ENCODE measurements at places on chromosomes 6 and 20.

GRCh38 chr20:45925821-45926506 lies 8.5 kb upstream of the PCIF1 start:
- no peak for DNase-seq

DNA sequence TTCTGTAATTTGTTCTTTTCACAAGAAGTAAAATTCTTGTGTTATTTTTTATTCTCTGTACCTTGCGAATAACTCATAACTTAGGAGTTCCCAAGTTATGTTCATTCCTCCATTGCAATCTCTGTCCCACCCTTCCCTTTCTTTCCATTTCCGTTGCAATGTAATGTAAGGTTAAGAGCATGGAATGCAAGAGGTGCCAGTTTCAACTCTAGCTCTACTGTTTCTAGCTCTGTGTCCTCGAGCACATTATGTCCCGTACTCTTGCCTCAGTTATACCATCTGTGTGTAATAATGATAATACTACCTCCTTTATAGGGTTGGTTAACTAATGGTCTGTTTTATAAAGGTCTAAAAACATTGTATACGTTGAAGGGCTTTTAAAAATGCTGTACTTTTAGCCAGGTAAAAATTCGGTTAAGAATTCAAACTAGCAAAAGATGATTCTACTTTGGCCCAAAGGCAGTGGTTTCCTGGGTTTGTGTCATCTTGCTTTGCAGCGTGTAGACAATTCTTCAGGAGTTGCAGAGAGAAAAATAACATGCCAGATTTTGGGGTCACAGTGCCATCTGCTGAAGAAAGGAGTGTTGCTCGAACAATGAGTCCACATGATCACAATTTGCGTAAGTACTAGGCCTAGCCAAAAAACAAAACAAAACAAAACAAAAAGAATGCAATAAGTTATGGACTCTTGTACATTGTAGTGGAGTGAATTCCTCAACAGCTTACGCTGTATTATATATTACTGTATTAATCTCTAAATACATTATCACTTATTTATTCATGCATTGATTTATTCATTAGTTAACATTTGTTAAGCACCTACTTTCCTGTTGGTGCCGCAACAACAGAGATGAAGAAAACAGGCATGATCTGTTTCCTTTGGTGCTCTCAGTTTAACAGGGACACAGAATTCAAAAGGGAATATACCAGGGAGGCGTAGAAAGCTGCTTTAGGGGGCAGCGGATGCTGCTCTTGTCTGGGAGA lies 10.0 kb upstream of the PFDN4 start:
- peak; percentile 49 for DNase-seq

DNA sequence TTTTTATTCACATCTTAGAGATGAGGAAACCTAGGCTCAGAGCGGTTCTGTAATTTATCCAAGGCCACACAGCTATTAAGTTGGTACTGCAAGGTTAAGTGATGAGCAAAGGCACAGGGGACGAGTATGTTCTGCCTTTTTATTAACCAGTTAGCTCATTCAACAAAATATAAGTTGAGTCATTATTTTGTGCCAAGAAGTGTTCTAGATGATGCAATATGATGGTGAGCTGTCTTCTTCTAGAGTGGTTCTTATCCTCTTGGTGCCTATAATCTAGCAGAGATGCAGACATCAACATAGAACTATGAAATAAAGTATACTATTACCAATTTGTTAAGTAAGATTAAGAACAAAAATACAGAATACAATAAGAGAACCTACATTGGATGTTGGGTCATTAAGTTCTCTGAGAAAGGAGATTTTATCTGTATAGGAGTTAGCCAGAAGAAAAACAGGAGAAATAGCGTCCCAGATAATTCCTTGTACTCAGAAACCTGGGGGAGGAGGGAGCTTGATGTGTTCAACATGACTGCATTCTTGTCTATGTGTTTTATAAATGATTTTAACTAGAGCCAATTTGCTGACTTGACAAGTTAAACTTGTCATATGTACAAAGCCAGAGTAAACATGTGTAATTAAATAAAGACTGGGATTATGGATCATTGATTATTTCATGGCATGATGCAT lies 122.3 kb downstream of the TBXT start:
- peak; percentile 34 for DNase-seq

GRCh38 chr6:140083375-140083774 lies 708.9 kb upstream of the CITED2 start:
- no peak for DNase-seq

DNA sequence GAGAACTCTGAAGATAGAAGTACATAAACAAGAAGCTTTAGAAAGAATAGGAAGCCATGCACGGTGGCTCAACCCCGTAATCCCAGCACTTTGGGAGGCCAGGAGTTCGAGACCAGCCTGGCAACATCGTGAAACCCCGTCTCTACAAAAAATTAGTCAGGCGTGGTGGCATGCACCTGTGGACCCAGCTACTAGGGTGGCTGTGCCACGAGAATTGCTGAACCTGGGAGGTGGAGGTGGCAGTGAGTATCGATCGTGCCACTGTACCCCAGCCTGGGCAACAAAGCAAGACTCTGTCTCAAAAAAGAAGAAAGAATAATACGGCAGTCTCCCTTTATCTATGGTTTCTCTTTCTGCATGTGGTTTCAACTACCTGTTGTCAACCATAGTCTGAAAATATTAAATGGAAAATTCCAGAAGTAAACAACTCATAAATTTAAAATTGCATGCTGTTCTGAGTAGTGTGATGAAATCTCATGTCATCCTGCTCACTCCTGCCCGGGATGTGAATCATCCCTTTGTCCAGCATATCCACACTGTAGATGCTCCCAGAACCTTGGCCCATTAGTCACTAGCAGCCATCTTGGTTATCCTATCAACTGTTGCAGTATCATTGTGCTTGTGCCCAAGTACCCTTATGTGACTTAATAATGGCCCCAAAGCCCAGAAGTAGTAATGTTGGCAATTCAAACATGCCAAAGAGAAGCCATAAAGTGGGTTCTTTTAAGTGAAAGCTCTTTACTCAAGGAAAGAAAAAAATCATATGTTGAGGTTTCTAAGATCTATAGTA lies 22.1 kb downstream of the DEK start:
- DNase-seq: peak; percentile 94

DNA sequence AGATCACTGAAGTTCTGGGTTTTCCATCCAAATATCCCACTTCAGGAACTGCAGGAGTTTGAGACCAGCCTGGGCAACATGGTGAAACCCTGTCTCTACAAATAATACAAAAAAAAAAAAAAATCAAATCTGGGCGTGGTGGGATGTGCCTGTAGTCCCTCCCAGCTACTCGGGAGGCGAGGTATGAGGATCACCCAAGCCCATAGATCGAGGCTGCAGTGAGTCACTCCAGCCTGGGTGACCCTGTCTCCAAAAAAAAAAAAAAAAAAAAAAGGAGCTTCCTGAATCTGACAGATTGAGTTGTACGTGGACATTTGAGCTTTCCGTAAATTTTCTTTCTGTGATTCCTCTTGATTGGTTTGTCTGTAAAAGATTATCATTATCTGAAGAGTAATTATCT lies 55.6 kb downstream of the TULP4 start:
- DNase-seq: no peak

GRCh38 chr6:57104336-57104735 lies 14.3 kb downstream of the ZNF451 start:
- DNase-seq: no peak

GRCh38 chr20:13166437-13166836 lies 54.6 kb upstream of the ISM1 start:
- no peak for DNase-seq

DNA sequence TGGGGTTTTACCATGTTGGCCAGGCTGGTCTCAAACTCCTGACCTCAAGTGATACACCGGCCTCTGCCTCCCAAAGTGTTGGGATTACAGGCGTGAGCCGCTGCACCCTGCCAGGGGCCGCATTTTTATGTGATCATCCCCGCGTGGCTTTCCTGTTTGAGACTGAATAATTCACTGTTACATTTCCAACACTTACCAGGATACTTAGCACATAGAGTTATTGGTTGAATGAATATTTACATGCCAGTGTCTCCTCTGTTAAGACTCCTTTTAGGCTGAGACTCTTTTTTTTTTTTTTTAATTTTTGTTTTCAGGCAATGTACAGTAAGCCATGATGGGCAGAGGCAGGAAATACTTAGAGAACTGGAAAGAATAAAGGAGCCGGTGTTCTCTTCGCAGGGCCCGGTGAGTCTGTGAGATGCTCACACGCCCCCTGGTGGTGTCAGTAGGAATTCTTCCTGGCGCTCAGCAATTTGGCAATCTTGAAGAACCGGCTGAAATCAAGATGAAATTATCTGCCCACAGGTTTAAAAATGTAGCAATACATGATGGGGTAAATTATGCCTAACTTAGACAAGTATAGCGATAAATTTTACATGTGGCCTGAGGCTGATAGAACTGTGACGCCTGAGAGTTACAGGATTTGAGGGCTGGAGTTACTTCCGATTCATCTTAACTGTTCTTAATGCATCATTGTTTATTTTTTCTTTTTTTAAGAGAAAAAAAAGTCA lies 7.6 kb upstream of the RNF114 start:
- peak; percentile 89 for DNase-seq

DNA sequence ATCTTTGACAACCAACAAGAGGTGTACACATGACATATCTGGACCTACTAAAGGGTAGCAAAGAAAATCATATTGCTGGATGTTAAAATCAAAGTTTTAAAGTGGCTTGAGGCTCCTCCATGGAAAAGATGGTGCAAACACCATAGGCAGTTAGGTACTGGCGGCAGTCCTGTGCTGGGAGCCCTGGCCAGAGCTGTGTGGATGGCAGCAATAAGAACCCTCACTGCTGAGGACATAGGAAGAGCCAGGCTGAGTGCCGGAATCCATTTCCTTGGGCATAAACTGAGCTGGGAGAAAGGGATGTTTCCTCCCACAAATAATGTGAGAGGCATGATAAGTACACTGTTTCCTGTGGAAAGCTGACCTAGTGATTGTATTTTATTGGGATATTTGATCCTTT lies 89.9 kb downstream of the ARID1B start:
- DNase-seq: no peak

DNA sequence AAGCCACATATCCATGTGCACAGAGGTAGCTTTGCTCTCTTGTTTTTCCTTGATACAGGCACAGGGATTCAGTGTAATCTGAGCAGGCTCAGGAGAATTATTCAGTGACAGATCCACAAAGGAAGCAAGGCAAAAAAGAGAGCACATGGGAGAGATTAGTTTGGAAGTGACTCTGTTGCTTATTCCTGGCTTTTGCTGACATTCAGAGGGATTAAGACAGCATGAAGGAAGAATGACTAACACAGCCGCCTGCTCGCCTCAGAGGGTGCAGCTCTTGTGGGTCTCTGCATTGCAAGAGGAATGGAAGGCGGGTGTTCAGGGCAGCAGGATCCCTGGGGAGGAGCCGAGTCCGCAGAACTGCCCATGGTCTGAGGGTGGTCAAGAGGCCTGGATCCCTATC lies 203.4 kb upstream of the KCNQ5 start:
- peak; percentile 89 for DNase-seq

DNA sequence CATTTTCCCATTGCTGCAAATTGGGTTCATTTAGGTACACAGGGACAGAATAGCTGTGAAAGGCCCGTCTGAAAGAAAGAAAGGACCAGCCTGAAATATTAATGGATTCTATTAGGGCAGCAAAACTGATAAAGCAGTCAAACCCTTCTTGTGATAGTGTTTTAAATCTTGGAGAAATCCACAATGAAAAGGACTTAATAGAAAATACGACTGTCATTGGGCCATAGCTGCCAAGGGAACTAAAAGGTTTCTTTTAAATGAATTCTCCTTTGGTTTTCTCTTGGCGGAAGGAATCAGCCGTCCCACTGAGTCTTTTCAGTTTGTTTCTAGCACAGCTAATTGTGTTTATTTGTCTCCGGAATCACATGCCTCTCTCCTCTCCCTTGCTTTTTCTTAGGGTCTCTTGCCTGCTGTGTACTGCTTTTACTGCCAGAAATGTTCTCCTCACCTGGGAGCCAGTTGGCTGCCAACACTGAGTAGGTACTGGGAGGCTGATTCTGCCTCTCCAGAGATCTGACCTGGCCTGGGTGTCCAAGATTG lies 11.3 kb downstream of the PAQR8 start:
- no peak for DNase-seq

DNA sequence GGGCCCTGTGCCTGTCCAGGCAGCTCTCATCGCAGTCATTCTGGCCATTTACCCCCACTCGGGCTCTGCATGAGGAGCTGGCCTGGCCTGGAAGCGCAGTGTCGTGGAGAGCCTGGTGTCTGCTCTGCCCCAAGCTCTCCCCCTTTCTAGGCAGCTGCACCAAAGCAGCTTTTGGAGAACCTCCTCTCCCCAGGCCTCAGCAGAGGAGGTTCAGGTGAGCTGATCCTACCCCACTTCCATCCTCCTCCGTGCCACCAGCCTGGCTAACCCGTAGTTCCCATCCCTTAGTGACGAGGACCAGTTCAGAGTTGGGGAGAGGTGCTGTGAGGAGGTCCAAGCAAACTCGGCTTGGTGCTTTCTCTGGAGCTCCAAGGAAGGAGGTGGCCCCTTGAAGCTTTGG lies 30.5 kb upstream of the PHACTR3 start:
- DNase-seq: no peak

DNA sequence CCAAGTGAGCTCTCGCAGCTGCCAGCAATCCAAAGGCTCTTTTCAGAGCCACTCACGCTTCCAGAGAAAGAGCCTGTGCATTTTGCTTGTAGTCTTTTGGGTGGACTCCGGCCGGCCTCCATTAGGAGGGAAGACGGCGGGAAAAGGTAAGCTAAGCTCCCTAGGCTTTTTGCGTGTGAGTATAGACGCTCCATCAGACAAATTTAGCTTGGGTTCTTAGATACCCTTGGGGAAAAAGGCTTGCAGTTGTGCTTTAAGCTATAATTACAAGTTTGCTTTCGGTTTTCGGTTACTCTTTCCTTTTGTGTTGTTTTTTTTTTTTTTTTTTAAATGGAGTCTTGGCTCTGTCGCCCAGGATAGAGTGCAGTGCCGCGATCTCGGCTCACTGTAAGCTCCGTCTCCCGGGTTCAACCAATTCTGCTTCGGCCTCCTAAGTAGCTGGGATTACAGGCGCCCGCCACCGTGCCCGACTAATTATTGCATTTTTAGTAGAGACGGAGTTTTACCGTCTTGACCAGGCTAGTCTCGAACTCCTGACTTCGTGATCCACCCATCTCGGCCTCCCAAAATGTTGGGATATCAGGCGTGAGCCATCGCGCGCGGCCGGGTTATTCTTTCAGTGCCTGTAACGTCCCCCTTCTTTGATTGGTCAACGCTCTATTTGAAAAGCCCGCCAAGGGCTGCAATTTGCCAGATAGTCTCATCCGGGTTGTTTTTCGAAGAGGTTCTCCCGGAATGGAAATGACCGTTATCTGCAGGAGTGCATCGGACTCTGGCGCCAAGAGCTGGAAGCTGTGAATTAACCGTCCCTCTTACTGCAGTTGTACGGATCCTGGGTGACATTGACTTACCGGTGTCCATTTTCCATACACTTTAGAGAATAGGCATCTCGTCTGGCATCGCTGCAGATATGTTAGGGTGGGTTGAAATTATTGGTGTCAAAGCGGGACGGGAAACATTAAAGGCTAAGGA lies 18.1 kb downstream of the OR2B2 start:
- peak; percentile 94 for DNase-seq

- peak; percentile 65 for DNase-seq
Measured at GRCh38 chr6:54981647-54982046, 135.1 kb downstream of the FAM83B start.

GRCh38 chr20:9480066-9480465 lies 34.3 kb upstream of the LAMP5 start:
- no peak for DNase-seq

- DNase-seq: no peak
Measured at GRCh38 chr6:31676904-31677303, 4.0 kb downstream of the LY6G5C start.

GRCh38 chr6:136067731-136068341 lies 182.3 kb downstream of the MTFR2 start:
- DNase-seq: peak; percentile 39

- no peak for DNase-seq
Measured at GRCh38 chr6:141562186-141562811, 570.4 kb upstream of the GJE1 start.

GRCh38 chr6:42251911-42252637 lies 34.4 kb upstream of the MRPS10 start:
- no peak for DNase-seq

Data from IMR-90 (cell line).